ENCODE measurements at places on chromosomes 11 and 22. TPM values are rescaled to one million over a fixed set of nuclear protein-coding genes. Genes with fewer than 3 reads are reported as not detected.

The GVQW3 gene
- 1.1 TPM for total RNA-seq

The SYT9 gene
- 0.16 TPM for total RNA-seq

The TSPAN32 gene
- not detected for total RNA-seq

The SUSD2 gene
- 54.2 TPM for total RNA-seq

The NCAM1 gene
- not detected for total RNA-seq

Data from A549 treated with CpdA at 1 μM for 4 hours (cell line).